ENCODE measurements at places on chromosomes 1 and 21. TPM values are rescaled to one million over a fixed set of nuclear protein-coding genes. Genes with fewer than 3 reads are reported as not detected.

S100A11 gene
- 210 TPM for total RNA-seq

GRCh38 chr1:230609208-230609607 is 33.1 kb upstream of the COG2 start:
- no peak for DNase-seq

DNA sequence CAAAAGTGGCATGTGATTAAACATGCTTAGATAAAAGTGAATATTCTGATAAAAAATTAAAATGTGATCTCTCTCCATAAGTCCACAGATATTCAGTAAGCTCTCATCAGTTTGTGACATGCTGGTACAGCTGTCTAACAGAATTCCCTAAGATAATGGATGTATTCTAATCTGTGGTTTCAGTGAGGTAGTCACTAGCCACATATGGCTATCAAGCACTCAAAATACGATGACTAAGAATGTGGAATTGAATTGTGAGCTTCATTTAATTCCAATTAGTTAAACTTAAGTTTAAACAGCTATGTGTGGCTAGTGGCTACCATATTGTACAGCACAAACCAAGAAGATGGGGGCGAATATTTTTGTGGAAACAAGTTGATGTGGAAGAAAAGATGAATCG is 4.1 kb upstream of the REG4 start:
- no peak for DNase-seq

GRCh38 chr21:46154955-46155513 is 345 bp downstream of the FTCD start:
- DNase-seq: no peak

- DNase-seq: no peak
Observed at GRCh38 chr1:26861889-26862378, 1.0 kb upstream of the SFN start.

GRCh38 chr21:32698971-32699693 is 28.7 kb downstream of the SYNJ1 start:
- no peak for DNase-seq

DSCAM gene
- not detected for total RNA-seq
